Stimulated activated CD4-positive, alpha-beta T cell treated with anti-CD3 and anti-CD28 coated beads, TNF-alpha, amount 100 ng/mL, for 1 hour (primary cell): ENCODE measurements at places on chromosomes 6 and 20.

DNA sequence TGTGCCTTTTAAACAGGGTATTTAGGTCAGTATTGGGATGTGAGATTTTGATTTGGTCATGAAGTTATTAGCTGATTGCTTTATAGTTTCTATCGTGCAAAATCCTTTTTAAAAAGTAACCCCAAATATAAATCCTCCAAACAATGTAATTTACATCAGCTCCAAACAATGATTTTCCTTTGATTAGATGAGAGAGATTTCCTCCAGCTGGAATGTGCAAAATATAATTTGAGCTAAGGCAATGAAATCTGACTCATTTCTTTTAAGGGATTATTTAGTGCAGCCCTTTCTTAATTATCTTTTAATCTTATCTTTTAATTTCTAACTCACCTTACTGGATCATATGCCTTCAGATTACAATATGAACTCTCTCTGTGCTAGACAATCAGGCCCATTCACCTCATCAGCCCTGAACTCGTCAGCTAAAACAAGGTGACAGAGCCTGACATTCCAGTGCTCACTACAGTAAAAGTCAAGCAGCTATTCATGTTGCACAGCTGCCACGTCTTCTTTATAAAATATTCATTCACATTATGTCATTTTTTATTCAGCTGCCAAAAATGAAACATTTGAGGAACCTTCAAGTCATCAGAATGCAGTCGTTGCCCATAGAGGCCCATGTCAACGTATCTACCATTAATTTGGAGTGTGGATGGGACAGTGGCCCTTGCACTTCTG, 440.1 kb downstream of the CBLN4 start:
- DNase-seq, result no peak

GRCh38 chr20:370977-371754, 9.4 kb upstream of the TRIB3 start:
- no peak for DNase-seq

GRCh38 chr6:169858935-169859351, 107.5 kb downstream of the ERMARD start:
- no peak for DNase-seq

GRCh38 chr6:116447496-116448011, 13.6 kb upstream of the CALHM6 start:
- DNase-seq, result no peak

DNA sequence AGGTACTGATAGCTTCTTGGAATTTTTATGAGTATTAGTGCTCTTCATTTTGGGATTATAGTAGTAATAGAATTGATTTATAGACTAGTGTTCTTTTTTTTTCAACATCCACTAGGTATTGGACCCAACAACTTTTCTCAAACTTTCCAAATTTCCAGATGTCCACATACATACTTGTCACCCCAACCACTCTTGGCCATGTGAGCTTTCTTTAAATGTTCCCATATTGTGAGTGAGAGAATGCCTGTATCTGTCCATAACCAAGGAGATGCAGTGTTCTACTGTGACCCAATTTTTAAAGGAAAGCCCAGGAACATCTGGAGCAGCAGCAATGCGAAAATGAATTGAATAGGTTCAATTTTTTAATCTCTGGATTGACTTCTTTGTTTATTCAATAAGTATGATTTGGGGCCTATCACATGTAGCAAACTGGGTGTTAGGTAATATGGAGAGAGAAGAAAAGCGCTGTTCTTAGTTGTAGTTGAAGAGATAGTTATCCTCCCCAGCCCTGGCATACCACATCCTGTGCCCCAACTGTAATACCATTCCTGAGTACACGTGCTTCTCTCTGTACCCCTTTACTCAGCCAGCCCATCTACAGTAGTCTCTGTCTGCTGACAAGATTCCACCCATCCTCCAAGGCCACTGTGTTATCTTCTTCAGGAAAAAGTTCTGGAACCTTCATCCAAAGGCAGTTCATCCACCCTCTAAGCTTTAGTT, 116.8 kb upstream of the SUPT3H start:
- no peak for DNase-seq
